ENCODE measurements at places on chromosomes 2 and 18. TPM values are rescaled to one million over a fixed set of nuclear protein-coding genes. Genes with fewer than 3 reads are reported as not detected.

The GATA6 gene
- polyA plus RNA-seq, result not detected

The DNAJC10 gene
- 79.4 TPM for polyA plus RNA-seq

The DNER gene
- 0.16 TPM for polyA plus RNA-seq

The PRSS56 gene
- not detected for polyA plus RNA-seq

The ANKRD62 gene
- polyA plus RNA-seq, result not detected

The LRP1B gene
- not detected for polyA plus RNA-seq

The IL18R1 gene
- polyA plus RNA-seq, result 0.08 TPM

The IL1RL1 gene
- polyA plus RNA-seq, result not detected

The MPP4 gene
- not detected for polyA plus RNA-seq

DNA sequence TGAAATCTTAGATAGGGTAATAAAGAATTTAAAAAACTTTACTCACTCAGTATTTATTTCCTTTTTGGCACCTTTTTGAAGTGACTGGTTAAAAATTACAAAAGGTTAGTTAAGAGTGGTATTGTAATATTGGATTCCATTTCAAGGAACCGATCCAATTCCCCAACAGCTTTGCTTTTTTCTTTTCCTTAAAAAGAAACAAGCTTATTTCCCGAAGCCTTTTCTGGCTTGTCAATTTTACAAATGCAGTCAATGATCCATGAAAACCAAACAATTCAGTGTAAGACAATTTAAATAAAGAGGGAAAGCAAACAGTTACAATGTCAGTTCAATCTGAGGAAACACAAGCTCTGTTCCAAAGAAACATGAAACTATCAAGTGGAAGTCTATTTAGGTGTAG lies 200.2 kb downstream of the RIT2 start:
- H3K4me1 ChIP-seq, result no peaks in the 10 kb centered on the region
- H3K4me3 ChIP-seq, result no peak overlapping the region
- no peak overlapping the region for H3K27ac ChIP-seq
- no peaks in the 10 kb centered on the region for H3K36me3 ChIP-seq
- H3K27me3 ChIP-seq, result no peaks in the 10 kb centered on the region
- no peak for DNase-seq

- H3K4me3 ChIP-seq, result no peak overlapping the region
- peaks cover 23% of the 10 kb centered on the region for H3K36me3 ChIP-seq
- H3K4me1 ChIP-seq, result no peaks in the 10 kb centered on the region
- H3K27me3 ChIP-seq, result no peaks in the 10 kb centered on the region
These were observed 21.4 kb downstream of the ORC4 start for GRCh38 chr2:147999126-147999525.

GRCh38 chr2:203498161-203498560 lies 36.9 kb downstream of the RAPH1 start:
- peak; percentile 78 for DNase-seq
- H3K27me3 ChIP-seq, result no peaks in the 10 kb centered on the region
- no peak overlapping the region for H3K27ac ChIP-seq
- H3K4me1 ChIP-seq, result peaks cover 37% of the 10 kb centered on the region
- no peak overlapping the region for H3K4me3 ChIP-seq

- DNase-seq, result no peak
- H3K4me3 ChIP-seq, result no peak overlapping the region
- H3K4me1 ChIP-seq, result no peaks in the 10 kb centered on the region
- H3K27me3 ChIP-seq, result no peaks in the 10 kb centered on the region
- H3K27ac ChIP-seq, result no peak overlapping the region
- H3K36me3 ChIP-seq, result no peaks in the 10 kb centered on the region
These were observed 33.6 kb upstream of the SERPINE2 start for GRCh38 chr2:224072541-224073188.

DNA sequence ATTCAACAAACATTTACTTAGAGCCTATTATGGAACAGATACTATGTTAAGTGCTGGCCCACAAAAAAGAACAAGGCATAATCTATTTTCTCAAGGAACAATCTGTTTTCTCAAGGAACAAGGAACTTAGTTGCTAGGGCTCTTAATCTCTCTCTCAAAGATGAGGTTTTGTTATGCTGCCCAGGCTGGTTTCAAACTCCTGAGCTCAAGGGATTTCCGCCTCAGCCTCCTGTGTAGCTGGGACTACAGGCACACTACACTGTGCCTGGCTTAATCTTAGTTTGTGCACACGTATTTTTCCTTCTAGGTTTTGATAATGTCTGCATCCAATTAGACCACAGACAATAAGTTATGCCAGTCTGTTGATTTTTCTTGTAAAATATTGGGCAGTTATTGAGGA lies 89.5 kb downstream of the PTH2R start:
- no peaks in the 10 kb centered on the region for H3K36me3 ChIP-seq
- DNase-seq, result no peak
- H3K4me3 ChIP-seq, result no peak overlapping the region
- H3K27ac ChIP-seq, result no peak overlapping the region
- no peaks in the 10 kb centered on the region for H3K27me3 ChIP-seq
- H3K4me1 ChIP-seq, result no peaks in the 10 kb centered on the region

DNA sequence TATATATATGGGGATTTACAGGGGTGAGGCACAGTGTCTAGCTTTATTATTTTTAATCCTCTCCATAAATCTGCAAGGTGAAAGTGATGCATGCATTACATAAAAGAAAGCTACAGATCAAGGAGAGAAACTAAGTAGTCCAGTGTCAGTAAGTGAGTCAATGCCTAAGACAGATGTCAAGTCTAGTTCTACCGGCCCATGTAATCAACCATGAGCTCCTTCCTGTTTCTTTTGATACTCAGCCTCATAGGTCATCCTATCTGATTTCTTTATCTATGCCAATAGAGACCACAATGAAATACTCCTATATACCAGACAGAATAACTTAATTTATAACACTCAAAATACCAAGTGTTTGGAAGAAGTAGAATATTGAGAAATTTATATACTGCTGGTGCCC lies 20.2 kb upstream of the GYPC start:
- no peak overlapping the region for H3K4me3 ChIP-seq
- H3K36me3 ChIP-seq, result no peaks in the 10 kb centered on the region
- H3K27me3 ChIP-seq, result no peaks in the 10 kb centered on the region
- no peaks in the 10 kb centered on the region for H3K4me1 ChIP-seq
- DNase-seq, result no peak

DNA sequence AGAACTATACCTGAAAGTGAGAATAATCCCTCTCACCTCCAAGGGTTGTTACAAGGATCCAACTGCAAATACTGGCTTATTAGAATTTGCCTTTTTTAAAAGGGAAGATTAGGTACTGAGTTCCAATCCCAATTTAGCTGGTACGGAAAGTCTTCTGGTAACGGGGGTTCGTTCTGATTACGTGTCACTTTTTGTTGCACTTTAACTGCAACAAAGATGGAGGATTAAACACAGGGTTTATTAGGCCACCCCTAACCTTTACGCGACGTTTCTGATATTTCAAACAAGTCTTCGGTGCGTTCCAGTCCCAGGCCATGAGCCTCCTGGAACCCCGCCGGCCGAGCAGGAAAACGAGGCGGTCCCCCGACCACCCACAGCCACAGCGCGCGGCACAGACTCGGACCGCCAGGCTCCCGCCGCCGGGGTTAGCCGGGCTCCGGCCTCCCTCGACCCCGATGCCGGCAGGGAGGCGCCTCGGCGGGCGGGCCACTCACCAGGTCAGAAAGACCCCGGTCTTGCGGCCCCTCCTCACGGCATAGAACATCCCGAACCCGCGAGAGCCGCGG lies 411 bp downstream of the RNASEH1 start:
- H3K36me3 ChIP-seq, result peaks cover 38% of the 10 kb centered on the region
- H3K4me1 ChIP-seq, result peaks cover 18% of the 10 kb centered on the region
- peak overlapping the region; percentile 82 for H3K27ac ChIP-seq

- H3K27me3 ChIP-seq, result no peaks in the 10 kb centered on the region
- no peak overlapping the region for H3K4me3 ChIP-seq
- H3K36me3 ChIP-seq, result peaks cover 64% of the 10 kb centered on the region
- no peak overlapping the region for H3K27ac ChIP-seq
These were observed 51.5 kb downstream of the PUM2 start for GRCh38 chr2:20299113-20299512.

GRCh38 chr2:7060156-7060555 lies 142.9 kb downstream of the RNF144A start:
- no peaks in the 10 kb centered on the region for H3K27me3 ChIP-seq
- peaks cover 28% of the 10 kb centered on the region for H3K4me1 ChIP-seq
- no peak overlapping the region for H3K27ac ChIP-seq
- H3K36me3 ChIP-seq, result no peaks in the 10 kb centered on the region
- no peak overlapping the region for H3K4me3 ChIP-seq
- DNase-seq, result no peak

GRCh38 chr18:9986156-9986930 lies 72.5 kb downstream of the VAPA start:
- no peak overlapping the region for H3K4me3 ChIP-seq
- no peaks in the 10 kb centered on the region for H3K27me3 ChIP-seq
- no peaks in the 10 kb centered on the region for H3K36me3 ChIP-seq
- peaks cover 26% of the 10 kb centered on the region for H3K4me1 ChIP-seq

GRCh38 chr2:64400105-64400728 lies 53.7 kb upstream of the LGALSL start:
- no peak overlapping the region for H3K4me3 ChIP-seq
- peaks cover 19% of the 10 kb centered on the region for H3K4me1 ChIP-seq
- no peaks in the 10 kb centered on the region for H3K36me3 ChIP-seq
- DNase-seq, result no peak

DNA sequence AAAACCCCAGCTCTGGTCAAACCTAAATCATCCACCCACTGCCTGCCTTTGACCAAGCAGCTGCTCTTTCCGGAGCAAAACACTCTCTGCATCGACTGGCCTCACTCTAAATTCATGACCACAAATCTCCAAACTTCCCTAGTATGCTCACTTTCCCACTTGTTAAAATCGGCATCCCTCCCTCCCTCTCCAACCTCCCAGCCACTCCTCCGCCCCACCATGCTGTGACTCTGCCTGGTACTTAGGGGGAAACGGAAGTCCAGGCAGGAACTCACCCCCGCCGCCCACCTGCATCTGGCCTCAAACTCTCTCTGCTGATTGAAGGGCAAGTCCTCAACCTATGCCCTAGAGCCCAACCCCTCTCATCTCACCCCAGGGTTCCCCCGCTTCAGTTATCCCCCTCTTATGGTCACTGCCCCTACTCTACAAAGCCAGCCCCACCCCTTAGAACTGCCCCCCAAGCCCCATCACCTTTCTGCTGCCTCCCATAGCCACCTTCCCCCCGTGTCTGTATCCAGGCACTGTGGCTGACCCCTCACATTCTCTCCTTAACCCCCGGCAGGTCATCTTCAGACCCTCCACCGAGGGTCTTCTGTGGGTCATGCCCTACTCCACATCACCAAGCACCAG lies 3.8 kb upstream of the ADRA2B start:
- no peak overlapping the region for H3K27ac ChIP-seq
- no peaks in the 10 kb centered on the region for H3K36me3 ChIP-seq
- H3K27me3 ChIP-seq, result peaks cover 39% of the 10 kb centered on the region
- DNase-seq, result no peak
- no peak overlapping the region for H3K4me3 ChIP-seq
- H3K4me1 ChIP-seq, result peaks cover 3% of the 10 kb centered on the region

- no peak overlapping the region for H3K27ac ChIP-seq
- no peak for DNase-seq
- no peaks in the 10 kb centered on the region for H3K36me3 ChIP-seq
- peaks cover 7% of the 10 kb centered on the region for H3K4me1 ChIP-seq
- no peak overlapping the region for H3K4me3 ChIP-seq
- H3K27me3 ChIP-seq, result peaks cover 2% of the 10 kb centered on the region
These were observed 19.5 kb upstream of the PUM2 start for GRCh38 chr2:20370191-20370590.

DNA sequence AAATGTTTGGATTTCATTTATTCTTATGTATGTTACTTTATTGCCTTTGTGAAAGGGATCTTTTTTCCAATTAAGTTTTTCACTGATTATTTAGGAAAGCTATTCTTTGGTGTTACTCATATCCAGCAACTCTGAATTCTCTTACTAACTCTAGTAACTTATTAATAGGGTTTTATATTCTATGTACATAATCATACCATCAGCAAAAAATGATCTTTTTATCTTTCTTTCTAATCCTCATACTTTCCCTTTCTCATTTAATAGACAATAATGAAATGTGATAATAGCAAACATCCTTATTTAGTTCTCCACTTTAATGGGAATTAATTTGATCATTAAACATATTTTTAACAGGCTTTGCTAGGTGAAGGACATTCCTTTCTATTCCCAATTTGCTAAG lies 12.3 kb upstream of the CDKL4 start:
- no peaks in the 10 kb centered on the region for H3K27me3 ChIP-seq
- H3K27ac ChIP-seq, result no peak overlapping the region
- DNase-seq, result no peak
- H3K4me3 ChIP-seq, result no peak overlapping the region
- H3K4me1 ChIP-seq, result no peaks in the 10 kb centered on the region

DNA sequence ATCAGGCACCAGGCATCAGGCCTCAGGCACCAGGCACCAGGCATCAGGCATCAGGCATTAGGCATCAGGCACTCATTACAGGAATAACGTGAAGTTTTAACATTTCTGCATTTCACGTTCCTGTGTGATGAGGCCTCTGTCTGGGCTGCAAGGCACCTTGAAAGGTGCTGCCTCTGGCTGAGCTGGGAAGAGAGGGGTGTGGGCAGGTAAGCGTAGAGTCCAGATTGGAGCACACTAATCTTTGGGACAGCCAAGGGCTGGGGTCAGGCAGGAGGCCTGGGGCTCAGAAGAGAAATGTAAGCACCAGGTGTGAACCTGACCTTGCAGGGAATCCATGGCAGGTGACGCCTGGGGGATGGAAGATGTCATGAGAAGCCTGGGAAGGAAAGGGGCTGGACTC lies 25.3 kb upstream of the SNTG2 start:
- no peaks in the 10 kb centered on the region for H3K36me3 ChIP-seq
- no peak overlapping the region for H3K4me3 ChIP-seq
- DNase-seq, result no peak
- H3K4me1 ChIP-seq, result no peaks in the 10 kb centered on the region
- H3K27ac ChIP-seq, result no peak overlapping the region
- H3K27me3 ChIP-seq, result no peaks in the 10 kb centered on the region

DNA sequence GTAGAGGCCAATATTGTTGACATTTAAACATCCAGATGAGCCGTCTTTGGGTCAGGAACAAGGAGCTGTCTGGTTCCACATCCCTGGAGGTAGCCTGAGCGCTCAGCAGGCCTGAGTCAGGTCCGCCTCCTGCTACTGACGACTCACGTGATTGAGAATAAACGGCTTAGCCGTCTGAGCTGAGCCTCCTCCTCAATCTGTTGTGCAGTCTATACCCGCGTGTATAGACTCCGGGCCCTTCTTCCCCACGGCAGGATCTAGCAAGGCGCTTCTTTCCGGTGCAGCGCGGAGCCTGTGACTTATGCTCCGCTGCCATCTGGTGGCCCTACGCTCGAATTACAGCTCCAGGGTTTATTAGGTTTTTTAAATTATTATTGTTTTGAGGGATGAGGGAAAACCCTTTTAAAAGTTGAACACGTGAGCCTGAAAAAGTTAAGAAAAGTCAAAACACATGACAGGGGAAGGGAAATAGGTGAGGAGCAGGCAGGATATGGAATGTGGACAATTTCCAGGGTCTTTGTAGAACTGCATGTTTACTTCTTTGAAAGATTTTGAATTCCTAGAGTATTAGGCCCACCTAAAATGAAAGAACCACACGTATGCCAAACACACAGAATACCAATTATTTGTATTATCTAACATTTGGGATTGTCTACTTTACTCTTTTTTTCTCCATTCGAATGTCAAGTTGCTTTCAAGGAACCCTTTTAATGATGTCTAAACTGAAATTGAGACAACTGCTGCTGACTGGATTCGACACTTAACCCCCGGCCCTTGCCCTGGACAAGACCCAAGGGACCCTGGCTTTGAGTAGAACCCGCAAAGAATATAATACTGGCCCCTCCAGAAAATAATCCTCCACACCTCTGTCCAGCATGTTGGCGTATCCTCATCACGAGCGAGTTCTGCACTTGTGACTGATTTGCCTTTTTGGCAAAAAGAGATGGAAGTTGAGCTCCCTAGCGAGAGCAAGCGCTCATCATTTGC lies 112.4 kb upstream of the ZNF236 start:
- H3K36me3 ChIP-seq, result no peaks in the 10 kb centered on the region
- H3K27ac ChIP-seq, result no peak overlapping the region
- no peak overlapping the region for H3K4me3 ChIP-seq
- no peaks in the 10 kb centered on the region for H3K27me3 ChIP-seq
- DNase-seq, result peak; percentile 69

All from CD14-positive monocyte (primary cell).